ENCODE measurements at places on chromosomes 7 and 10.

DNA sequence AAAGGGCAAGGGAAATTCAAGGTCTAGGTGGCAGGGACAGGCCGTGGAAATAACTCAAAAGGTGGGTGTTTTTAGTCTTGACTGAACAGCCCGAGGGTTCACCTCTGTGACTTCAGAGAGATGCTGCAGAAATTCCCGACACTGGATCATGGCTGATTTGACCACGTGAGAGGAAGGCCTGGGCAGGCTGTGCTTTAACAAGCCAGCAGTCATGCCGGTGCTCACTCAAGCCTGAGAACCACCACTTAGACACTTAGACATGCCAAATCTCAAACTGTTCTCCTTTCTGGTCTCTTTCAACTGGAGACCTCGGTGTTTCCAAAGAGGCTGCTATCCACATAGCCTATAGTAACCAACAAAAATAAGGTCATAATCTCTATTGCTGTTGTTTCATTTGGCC is 15.4 kb downstream of the TECTB start:
- DNase-seq = no peak

- DNase-seq = peak; percentile 11
Observed at GRCh38 chr10:115209133-115209532, 116.0 kb downstream of the ATRNL1 start.

- DNase-seq = no peak
Observed at GRCh38 chr10:133275684-133276092, 980 bp downstream of the ADAM8 start.

- no peak for DNase-seq
Observed at GRCh38 chr10:34177445-34177844, 637.7 kb downstream of the PARD3 start.

DNA sequence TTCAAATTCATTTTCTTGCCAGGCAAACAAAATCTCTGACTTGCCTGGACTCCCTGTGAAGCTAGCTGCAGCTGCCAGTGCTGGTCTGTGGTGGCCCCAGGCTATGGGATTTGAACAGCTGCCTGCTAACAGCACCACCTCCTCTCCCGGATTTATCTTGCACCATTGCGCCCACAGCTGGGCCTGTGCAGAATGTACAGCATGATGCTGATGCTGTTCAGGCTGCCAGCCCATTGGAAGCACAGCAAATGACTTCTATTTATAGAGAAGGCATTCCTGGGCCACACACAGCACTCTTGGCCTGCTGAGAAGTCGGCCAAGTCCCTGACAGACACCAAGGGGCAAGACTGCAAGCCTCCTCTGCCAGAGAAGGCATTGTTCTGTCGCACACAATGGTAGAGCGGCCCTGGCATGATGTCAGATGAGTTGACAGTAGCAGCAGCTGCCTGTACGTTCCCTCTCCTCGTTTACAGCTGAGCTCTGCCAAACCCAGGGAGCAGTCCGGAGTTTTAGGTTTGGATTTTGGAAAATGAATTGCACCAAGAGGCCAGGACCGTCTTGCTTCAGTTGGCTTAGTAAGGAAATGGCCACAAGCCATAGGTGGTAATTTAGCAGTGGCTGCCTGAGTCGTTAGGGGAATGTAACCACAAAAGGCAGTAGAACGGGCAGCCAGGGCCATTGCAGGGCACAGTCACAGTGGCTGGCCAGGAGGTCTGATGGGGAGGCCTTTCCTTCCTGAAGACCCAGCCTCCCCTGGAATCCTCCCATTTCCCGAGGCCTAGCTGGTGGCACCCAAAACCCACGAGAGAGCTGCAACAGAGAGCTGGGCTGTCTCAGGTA is 38.5 kb downstream of the MTURN start:
- no peak for DNase-seq

DNA sequence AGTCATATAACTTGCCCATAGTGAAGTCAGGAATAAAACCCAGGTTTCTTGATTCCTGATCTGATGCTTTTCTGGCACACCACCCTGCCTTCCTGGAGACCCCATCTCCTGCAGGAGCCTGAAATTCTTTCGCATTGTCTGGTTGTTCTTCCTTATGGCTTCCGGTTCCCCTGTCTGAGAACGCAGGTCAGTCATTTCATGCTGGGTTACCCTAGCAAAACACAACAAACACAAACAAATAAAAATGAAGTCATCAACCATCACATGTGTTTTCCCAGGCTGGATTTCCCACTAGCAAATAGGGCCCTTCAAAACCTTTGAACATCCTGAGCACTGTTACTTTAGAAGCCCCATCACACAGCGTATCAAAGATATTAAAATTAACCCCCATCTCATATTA is 569.6 kb downstream of the LRMDA start:
- no peak for DNase-seq

GRCh38 chr10:114084215-114084614 is 40.5 kb downstream of the ADRB1 start:
- no peak for DNase-seq

DNA sequence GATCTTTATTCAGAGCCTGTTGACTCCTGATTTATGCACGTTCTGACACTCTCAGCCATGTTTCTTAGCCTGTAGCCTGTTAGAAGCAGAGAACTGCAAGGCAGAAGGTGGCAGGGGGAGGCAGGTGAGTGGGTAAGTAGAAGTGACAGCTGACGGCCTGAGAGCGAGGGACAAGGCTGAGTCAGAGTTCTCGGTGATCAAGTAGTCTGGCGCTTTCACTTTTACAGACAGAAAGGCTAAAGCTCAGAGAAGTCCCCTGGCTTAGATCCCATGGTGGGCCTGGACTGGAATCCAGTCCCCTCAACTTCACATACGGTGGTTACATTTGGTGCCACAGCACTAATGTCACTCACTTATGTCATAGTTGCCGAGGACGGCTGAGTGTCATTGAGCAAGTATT is 139.0 kb downstream of the TACC2 start:
- no peak for DNase-seq

DNA sequence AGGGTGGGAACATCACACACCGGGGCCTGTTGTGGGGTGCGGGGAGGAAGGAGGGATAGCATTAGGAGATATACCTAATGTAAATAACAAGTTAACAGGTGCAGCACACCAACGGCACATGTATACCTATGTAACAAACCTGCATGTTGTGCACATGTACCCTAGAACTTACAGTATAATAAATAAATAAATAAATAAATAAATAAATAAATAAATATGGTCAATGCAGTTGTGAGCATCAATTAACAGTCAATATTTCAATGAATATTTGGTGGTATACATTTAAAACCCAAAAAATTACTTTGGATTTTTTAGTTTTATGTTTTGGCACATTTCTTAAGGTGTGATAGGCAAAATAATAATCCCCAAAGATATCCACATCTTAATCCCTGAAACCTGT is 15.6 kb downstream of the TRDMT1 start:
- no peak for DNase-seq

GRCh38 chr7:140122965-140123364 is 53.8 kb downstream of the KDM7A start:
- peak; percentile 18 for DNase-seq

All from inflammatory macrophage treated with lipopolysaccharide for 4 hours (primary cell).